Anterior cingulate cortex (tissue), 58 donors: ENCODE measurements at places on chromosomes 4 and X.

- no peak for DNase-seq
These were observed 61.0 kb downstream of the CHST7 start for GRCh38 chrX:46634577-46634976.

DNA sequence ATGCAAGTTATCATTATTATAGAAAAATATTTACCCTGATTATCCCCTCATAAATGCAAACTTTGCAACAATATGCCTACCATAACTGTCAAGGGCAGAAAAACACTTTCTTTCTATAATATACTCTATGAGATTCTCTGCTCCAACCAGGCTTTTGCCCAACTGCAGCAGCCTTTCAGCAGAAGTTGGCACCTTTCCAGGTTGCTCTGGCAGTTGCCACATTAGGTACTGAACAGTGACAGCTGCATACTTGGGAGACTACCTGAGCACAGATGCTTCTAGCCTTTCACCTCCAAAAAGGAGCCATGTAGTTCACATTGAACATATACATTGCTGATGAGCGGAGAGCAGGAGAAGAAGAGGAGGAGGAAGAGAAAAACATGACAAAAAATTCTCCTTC is 69.5 kb upstream of the BRWD3 start:
- DNase-seq, result no peak

DNA sequence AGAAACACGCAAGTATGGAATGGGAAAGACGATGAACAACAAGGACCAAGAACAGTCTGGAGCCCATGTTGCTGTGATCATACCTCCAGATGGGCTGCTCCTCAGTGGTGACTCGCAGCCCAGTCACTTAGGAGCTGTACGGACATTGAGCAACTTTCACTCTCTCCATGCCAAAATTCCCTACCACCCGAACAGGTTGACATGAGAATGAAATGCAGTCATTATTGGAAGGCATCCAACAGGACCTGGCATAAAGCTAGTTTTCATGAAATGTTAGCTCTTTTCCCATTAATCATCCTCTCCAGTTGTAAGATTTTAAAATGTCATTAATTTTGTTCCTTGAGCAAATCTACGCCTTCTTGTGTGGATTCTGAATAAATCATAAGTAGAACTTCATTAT is 82.7 kb upstream of the GPM6B start:
- peak; percentile 25 for DNase-seq

GRCh38 chr4:38275331-38276100 is 315.3 kb downstream of the PTTG2 start:
- DNase-seq, result no peak

DNA sequence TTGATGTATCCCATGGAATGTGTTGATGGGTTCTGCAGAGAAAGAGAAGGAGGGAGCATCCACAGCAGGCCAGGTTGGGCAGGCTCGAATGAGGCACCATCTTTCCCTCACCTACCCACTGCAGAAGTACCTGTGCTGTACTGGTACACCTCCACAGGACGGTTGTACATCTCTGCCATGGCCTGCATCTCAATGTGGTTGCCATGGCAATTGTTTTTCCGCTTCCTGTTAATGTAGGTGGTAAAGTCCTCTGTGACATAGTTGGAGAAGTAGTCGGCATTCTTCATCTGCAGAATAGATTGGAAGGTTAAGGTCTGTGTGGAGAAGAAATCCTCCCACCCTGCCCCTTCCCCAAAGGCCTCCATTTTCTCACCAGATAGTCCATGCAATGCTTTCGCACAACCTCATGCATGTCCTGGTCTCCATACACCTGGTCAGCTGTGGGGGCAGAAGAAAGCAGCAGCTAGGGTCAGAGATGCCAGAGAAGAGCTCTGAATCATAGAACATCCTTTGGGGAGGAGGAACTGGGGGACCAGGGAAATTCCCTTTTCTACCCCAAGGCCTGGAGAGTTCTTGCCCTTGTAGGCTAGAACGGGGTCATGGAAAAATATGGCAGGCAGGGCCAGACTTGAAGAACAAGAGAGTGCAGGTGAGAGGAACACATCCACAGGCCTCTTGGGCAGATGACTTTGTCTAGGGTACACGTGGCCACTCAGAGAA is 15.9 kb upstream of the PIM2 start:
- no peak for DNase-seq

DNA sequence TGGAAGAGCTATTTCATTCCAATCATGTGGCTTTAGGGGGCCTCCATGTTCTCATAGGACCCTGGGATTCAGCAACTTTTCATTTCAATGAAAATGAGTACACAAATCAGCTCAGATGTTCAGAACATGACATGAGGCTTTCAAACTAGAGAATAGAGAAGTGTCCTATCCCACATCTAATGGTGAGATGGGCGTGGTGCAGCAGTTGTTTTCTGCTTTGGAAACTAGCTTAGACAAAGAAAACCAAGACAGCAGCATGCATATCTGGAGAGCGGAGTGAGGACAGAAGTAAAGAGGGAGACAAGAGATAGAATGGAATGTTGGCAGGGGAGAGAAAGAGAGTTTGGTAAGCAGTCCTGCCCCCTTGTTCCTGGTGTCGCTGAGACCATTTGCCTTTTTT is 1009.1 kb upstream of the IGFBP7 start:
- DNase-seq, result no peak

- DNase-seq, result no peak
These were observed 6.4 kb upstream of the PITX2 start for GRCh38 chr4:110629214-110629754.

DNA sequence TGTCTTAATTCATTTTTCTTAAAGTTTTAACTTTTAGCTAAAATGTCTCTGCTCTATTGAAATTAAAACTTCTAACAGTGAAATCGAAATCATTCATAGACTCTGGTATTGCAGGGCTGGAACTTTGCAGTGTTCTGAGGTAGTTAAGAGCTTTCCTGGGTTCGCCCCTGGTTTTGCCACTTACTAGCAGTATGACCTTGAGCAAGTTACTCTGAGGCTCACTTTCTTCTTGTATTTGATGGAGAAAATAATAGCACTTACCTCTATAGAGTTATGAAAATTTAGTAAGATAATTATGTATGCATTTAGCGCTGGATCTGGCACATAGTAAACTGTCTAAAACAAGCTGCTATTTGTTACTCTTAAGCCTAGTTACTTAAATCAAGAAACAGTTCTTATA is 1.7 kb downstream of the SLAIN2 start:
- DNase-seq, result no peak

DNA sequence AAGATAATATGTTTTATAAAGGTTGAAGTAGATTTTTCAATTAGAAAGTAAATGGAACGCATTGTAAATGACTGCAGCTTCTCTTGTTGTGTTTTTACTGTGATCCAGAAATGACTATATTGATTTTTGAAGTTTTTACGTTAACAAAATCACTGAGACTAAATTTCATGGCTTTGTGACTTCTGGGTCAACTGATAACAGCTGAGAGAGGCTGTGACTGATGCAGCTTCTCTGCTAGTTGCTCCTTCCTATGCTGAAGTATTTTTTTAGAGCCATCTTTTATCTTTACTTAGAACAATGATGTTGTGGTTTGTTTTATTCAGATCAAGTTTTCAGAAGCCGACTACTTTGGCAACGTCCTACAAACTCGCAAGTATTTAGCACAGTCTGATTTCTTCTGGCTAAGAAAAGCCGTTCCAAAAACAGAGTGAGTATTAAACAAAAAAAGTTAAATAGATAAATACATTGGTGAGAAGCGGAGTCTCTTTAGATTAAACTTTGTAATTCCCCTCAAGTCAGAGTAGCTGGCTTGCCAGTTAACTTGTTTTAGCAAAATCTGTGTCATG is 94.7 kb upstream of the CBLL2 start:
- no peak for DNase-seq

GRCh38 chr4:15489551-15489950 is 19.9 kb downstream of the CC2D2A start:
- no peak for DNase-seq

GRCh38 chrX:110665223-110666002 is 130.2 kb downstream of the CHRDL1 start:
- no peak for DNase-seq
